ENCODE measurements at places on chromosomes 12 and 14.

DNA sequence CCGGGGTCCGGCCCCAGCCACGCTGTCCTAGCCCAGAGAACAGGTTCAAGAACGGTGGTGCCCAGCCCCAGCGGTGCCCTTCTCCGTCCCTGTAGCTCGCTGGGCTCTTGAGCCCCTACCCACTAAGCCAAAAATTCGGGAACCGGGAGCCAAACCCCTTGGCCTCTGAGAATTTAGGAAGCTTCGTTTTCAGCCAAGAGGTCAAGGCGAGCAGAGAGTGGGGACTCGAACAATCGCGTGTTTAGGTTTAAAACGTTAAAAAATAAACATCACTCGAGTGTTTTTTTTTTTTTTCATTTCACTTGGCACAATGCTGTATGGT lies 6.2 kb downstream of the SIX1 start:
- no peak for DNase-seq

- DNase-seq = no peak
Measured at GRCh38 chr12:130872179-130873096, 572 bp downstream of the RAN start.

DNA sequence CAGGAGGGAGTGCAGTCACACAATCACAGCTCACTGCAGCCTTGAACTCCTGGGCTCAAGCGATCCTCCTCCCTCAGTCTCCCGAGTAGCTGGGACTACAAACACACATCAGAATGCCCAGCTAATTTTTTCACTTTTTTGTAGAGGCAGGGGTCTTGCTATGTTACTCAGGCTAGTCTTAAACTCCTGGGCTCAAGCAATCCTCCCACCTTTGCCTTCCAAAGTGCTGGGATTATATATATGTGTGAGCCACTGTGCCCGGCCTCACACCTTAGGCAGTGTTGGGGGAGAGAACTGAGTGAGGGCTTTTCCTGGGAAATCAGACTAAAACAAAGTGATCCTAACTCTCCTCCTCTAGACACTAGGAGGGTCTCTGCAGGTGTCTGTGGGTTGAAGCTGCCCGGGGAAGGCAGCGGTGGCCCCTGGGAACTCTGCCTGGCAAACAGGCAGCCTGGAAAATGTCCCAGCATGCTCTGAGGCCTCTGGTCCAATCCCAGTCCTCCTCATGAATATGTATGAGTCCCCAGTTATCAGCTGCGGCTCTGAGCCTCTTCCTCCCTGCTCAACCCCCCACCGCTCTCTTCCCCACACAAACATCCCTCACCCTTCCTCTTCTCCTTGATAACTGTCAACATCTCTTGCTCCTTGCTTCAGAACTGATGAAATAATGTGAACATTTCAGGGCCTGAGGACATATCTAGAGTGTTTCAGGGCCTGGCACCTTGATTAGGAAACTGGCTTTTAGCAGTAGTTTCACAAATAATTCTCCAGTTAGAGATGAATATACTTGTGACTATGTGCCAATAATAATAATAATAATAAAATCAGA lies 7.9 kb upstream of the NAA25 start:
- DNase-seq = peak; percentile 82

DNA sequence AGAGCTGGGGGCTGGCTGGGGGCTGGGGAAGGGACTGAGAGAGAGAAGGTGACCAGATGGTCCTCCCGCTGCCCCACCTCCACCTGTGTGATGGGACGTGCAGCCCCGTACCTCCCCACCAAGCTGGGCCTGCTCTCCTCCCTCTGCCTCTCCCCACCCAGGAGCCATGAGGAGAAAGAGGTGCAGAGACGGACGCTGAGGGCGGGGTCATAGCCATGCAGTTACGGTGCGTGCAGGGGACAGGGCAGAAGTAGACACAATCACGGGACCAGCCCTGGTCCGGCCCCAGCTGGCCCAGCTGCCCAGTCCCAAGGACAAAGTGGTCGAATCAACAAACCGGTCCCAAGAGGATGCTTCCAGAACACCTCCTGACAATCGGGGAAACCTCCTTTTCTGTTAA lies 33.2 kb downstream of the RFLNA start:
- no peak for DNase-seq

DNA sequence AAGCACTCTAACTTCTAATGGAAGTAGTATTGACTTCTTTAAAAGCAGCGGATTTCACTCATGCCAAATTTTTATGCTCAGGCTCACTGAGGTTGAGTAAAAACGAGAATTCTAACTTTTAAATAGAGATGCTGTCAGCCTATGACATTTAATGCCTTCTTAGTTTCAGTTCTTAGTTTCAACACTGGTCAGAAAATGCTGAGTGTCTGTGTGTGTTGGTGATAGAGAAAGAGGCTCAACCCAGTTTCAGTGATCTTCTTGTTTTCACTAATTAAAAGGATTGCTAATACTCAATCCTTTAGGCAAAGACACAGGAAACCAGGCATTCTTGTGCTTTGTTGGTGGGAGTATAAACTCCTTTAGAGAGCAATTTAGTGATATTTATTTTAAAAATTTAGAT lies 31.0 kb downstream of the PEBP1 start:
- DNase-seq = no peak

DNA sequence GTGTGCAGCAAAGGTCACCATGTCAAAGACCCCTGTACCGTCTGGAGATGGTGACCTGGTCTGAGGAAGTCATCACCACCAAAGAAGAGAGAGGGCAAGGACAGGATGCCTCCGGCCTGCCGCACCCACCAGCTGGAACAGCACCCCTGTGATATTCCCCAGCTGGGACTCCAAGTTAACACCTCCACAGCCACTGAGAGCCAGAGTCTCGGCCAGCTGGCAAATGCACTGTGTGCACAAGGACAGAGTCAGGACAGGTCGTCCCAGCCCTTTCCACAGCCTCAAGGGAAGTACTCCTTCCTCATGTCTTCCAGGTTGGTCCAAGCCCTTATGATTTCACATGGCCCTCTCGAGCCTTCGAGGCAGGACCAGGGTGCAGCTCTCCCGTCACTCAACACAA lies 19.3 kb upstream of the FKBP4 start:
- no peak for DNase-seq

DNA sequence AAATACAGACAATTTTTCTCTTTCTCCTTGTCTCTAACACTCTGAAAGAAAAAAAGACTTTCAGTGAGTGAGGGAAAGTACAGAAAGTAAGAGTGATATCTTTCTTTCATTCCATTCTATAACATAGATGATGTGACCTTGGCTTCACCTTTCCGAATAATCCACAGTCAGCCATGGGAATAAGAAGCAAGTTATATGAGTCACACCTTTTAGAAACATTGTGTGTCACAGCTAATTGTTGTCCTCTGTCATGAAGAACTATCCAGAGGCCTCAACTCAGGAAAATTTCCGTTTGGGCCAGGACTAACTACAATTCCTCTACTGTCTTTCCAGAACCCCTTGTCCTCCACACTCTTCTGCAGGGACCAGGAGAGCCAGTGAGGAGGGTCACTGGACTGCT lies 209.7 kb upstream of the FAR2 start:
- no peak for DNase-seq

- no peak for DNase-seq
Measured at GRCh38 chr14:54050759-54051158, 94.1 kb upstream of the BMP4 start.

- DNase-seq = no peak
Measured at GRCh38 chr12:69984241-69984640, 159.2 kb downstream of the MYRFL start.

GRCh38 chr12:80293759-80294158 lies 150.3 kb upstream of the PTPRQ start:
- DNase-seq = no peak

- DNase-seq = no peak
Measured at GRCh38 chr12:3614806-3615466, 123.9 kb downstream of the PRMT8 start.

GRCh38 chr12:8037947-8038346 lies 5.4 kb downstream of the FOXJ2 start:
- no peak for DNase-seq

DNA sequence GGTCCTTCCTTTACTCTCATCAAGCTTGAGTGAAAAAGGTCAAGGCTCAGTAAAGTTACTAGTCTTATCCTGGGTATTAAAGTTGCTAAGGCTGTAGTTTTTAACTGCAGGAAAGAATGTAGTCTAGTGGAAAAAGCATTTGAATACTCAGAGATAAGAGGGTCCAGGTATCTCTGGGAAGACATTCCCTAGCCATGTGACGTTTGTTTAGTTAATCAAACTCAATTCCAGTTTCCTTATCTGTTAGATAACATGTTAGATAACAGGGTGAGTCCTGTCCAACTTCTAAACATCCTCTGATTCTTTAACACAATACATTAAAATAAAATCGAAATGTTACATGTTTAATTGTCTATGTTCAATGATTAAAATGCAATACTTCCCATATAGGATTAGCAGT lies 720.7 kb upstream of the LMO3 start:
- no peak for DNase-seq

GRCh38 chr12:20376984-20377383 lies 8.6 kb downstream of the PDE3A start:
- no peak for DNase-seq

DNA sequence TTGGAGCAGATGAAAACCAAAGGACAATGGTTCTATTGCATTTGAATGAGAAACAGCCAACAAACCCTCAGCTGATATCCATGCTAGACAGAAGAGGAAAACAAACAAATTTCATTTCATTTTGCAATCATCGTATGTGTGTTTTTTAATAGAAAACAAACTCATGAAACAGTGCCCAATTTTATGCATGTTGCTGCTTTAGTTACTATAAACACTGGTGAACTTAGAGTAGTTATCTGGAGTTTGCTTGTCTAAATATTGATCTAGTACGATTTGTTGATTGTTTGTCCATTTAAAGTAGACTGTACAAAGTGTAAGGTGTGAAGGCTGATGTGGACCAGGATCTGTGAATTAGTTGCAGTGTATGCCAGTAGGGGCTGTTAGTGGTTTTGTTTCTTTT lies 166.6 kb downstream of the KITLG start:
- DNase-seq = no peak

DNA sequence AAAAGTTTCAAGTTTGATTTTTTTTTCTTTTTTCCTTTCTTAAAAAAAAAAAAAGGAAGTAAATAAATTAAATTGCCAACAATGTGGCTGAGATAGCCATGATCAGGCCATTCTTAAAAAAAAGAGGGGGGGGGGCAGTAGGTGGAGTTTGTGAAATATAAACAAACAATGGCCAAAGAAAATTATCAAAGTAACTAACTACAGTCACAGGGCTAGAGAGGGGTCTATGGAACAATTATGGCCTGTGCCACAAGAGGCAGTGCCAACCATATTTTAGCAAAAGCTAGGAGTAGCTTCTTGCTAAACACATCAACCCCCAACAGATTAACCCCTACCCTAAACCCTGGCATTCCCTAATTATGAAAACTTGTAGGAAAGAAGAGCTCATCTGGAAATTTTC lies 16.2 kb upstream of the SMARCC2 start:
- DNase-seq = no peak

DNA sequence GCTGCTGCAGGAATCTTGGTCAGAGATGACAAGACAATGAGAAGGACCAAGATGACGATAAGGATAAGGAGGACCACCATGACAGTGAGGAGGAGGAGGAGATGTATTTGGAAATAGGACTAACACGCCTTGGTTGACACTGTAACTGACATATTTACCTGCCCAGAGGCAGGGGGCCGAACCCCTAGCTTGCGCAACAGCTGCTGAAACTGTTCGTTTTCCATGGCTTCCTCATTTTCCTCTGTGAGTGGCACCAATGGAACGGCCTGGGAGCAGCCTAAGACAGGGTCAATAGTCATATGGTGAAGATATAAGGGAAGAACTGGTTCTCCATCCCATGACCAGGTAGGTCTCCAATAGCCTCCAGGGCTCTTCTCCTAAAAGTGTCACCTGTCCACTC lies 28.8 kb downstream of the TIMELESS start:
- no peak for DNase-seq

DNA sequence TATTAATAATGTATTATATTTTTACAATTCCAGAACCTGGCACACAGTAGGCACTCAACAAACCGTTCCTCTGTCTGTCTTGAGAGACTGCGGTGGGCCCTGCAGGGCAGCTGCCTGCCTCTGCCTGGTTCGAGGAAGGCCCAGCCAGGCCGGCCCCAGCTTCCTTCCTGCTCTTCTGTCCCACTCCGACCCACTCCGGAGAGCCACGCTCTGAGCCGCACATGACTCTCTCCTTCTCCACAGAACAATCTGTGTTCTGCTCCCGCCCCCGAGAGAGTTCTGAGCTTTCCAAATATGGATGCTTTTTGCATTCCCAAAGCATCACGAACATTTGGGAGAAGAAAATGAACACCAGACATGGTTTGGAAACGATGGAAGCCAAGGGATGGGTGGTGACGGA lies 57.3 kb downstream of the TTC7B start:
- no peak for DNase-seq

GRCh38 chr14:36510078-36510799 lies 9.8 kb downstream of the NKX2-1 start:
- DNase-seq = no peak

DNA sequence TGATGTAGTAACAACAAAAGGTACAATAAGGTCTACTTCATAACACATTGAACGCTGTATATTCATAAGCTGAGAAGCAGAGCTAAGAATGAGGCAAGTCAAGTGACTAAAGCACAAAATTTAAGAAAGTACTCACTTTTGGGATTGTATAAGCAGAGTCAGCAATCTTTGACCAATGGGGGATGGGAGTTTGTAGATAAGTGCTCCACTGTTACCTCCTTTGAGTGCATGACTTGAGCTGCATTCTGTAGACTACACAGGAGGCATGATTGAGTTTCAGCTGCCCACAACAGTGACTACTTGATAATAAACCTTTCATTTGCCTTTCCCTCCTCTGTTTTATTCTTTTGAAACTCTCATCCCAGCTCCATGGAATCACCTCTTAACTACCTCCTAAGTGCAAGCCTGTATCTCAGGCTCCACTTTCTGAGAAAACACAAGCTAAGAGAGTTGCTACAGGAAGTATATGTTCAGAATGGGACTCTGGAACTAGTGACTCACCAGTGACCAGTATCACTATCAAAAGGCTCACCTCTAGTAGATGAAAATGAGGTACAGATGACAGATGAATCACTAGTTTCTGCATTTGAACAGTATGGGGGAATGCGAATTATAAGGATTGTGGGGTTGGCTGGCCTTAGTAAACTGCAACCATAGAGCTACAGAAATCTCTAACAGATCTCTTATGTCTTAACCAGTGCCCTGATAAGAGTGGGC lies 49.2 kb downstream of the SLC35F4 start:
- DNase-seq = no peak
